Cortex of kidney (tissue), 1 donor: ENCODE measurements at places on chromosomes 11 and 22.

- DNase-seq, result no peak
These were observed 375.4 kb downstream of the DDX10 start for GRCh38 chr11:109040303-109040702.

DNA sequence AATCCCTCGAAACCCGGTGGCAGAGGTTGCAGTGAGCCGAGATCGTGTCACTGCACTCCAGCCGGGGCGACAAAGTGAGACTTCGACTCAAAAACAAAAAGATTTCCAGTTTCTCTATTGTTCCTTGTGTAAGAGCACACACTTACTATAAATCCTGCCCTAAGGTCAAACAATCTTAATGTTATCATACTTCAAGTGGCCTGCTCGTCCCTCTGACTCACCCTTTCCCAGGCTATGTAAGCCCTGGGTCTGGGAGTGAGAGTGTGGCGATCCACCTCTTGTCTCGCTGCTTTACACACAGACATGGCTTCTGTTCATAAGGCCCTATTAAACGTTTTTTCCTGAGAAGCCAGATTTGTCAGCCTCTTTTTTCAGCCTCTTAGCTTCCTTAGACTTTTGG, 24.4 kb upstream of the A4GALT start:
- DNase-seq, result no peak

DNA sequence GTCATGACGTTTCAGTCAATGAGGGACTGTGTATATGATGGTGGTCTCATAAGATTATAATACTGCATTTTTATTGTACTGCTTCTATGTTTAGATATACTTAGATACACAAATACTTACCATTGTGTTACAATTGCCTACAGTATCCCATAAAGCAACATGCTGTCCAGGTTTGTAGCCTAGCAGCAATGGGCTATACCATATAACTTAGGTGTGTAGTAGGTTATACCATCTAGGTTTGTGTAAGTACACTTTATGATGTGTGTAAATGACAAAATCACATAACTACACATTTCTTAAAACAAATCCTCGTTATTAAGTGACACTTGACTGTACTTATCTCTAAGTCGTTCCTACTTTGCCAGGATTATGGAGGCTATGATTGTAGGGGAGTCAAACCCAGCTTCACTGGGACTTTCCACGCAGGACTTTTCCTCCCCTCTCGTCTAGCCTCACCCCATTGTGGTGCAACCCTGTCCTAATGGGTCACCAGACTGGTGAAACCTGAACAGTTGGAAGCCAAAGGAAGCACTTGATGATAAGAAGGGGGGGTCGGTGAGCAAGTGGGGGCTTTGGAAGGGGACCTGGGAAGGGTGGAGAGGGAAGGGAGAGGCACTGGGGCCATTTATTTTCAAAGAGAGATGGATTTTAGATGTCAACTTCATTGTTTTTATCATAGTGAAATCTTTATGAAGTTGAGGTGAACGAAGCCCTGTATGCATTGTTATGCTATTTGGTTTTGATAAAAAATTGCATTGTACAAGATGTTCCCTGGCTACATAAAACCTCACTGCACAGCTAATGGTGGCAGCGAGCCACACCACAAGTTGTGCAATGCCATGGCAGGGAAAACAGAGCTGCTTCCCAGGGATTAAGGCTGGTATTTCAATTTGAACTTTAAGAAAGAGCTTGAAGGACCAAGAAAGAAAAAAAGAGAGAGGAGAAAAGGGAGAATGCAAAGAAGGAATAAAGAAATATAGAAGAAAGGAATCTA, 129.1 kb downstream of the EHF start:
- no peak for DNase-seq

- no peak for DNase-seq
These were observed 462.4 kb downstream of the RAB38 start for GRCh38 chr11:87712802-87713202.

DNA sequence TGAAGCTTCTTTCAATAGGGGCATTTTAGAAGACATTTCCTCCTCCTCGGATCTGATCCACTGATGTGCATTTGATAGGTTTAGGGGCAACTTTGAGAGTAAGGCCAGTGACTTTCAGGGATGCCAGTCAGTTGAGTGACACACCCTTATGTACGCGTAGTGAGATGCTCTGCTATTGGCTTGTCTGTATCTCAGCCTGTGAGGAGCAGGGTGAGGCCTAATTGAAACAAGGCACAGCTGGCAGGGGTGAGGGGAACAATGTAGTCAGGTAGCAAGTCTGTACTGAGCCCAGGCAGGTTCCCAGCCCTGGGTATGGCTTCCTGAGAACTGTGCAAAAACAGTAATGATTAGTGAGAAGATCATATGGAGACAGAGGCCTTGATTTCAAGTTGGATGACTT, 61.5 kb downstream of the STIM1 start:
- no peak for DNase-seq

DNA sequence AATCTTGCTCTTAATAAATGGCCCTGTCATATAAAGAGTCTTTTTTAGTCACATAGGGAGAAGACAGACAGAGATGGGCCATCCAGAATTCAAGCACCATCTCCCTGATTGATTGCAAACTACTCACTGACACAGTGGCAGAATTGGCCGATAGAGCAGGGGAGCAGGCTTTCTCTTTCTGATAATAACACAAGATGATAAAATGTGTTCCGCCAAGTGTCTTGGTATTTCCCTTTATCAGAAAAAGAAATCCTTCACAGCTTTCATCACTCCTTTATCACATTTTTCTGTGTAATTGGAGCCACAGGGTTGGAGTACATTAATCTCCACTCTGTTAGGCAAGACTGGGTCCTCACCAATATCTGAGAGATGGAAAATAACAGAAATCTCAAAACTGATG, 406.0 kb downstream of the TMEM135 start:
- no peak for DNase-seq

DNA sequence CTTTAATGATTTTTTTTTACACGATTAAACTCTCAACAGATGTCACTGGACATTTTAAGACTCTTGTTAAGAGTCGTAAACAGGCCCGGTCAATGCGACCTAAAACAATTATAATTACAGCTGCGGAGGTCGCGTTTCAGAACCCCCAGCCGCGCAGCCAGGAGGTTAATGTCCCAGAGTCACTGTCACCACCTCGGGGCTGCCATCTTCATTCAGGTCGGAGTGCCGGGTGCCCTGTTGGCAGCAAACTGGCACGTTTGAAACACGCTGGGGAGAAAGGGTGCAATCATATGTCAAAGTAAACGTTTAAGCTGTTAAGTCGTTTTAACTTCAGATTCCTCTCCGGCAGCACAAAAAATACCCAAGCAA, 711 bp upstream of the PHF21B start:
- DNase-seq, result no peak
